ENCODE measurements at places on chromosomes 5 and 9.

- no peak for DNase-seq
These were observed 7.3 kb upstream of the RHOBTB3 start for GRCh38 chr5:95723632-95724369.

- no peak for DNase-seq
These were observed 5.2 kb upstream of the TDRD7 start for GRCh38 chr9:97406620-97407177.

GRCh38 chr5:103943230-103943629 lies 380.6 kb upstream of the NUDT12 start:
- DNase-seq: no peak

DNA sequence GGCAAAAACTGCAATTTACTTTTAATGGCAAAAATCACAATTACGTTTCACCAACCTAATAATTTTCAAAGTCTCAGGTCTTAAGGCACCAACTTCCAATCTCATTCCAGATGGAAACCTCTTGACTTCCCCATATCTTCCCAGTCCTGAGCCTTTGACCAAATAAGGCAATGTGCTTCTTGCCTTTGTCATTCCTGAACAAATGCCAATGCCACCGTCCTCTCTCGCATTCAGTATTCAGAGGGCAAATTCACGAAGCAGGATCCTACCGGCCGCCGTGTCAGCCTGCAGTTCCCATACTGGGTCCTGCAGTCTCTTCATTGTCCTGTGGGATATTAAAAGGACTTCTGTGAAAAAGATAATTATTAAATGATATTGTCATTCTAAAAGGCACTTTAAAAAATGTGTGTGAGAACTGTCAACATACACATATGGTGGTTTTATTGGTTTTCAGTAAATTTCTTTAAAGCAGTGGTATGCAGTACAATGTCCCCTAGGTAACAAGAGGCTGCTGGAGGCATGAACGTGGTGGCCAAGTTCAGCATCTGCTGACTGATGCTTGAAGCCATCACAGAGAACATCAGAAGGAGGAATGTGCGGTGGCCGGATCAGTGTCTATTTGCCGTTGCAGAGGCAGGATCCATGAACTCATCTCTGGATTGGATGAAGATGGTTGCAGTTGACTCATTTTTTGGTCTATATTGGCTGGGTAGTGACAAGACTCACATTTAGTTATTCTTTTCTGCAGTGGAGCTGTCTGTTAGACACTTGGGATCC lies 101.4 kb upstream of the IRX4 start:
- no peak for DNase-seq

DNA sequence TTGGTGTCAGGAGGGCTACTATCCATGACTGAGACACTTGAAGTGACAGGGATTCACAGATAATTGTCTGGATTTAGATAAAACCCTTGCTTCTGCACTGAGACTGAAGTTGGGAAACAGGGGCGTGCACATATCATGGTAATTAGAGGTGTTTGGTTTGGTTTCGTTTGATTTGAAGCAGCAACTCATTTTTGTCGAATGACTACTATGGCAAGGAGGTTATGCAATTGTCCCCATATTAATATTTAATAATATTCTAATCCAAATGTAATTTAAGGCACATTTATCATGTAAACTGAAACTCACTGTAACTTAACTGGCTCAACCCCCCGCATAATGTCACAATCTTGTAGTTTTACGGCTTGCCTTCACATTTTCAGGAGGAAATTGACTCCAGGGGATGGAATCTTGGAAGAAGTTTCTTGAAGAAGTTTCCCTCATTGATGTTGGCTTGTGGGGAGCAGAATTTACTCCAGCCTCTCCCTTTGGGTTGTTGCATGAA lies 12.5 kb downstream of the ZNF366 start:
- no peak for DNase-seq

- DNase-seq: no peak
These were observed 149.6 kb upstream of the ELL2 start for GRCh38 chr5:96111080-96111756.

DNA sequence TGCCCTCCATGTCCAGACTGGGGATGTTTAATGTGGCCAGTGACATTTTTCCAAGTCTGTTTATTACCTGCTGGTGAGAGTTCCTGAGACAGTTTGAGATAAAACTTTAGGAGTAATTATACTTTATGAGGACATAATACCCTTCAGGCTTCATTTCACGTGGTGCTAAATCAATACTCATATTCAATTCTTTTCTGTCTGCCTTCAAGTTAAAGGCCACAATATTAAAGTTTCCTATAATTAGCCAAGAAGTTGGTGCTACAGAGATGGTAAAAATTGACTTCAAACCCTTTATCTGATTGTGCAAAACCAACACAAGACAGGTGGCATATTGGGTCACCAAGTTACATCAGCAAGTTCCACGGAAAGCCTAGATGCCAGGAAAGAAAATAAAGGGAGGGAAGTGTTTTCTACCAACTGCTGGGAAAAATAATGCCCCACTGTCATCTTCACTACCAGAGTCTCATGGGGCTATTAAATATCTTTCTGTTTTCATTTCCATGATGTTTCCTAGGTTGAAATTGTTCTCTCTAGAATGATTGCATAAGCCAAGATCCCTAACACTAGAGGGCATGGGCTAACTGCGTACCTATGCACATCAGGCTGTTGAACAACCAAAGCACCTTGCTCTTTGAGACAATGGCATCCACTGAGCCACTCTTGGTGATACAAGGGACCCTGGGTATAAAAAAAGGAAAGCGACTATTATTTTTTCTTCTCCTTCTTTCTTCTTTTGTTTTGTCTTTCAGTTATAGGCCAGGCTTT lies 68.7 kb downstream of the INSYN2B start:
- DNase-seq: no peak

GRCh38 chr9:81477669-81478068 lies 211.7 kb downstream of the TLE1 start:
- DNase-seq: no peak

GRCh38 chr9:70111042-70111602 lies 67.5 kb downstream of the MAMDC2 start:
- no peak for DNase-seq

DNA sequence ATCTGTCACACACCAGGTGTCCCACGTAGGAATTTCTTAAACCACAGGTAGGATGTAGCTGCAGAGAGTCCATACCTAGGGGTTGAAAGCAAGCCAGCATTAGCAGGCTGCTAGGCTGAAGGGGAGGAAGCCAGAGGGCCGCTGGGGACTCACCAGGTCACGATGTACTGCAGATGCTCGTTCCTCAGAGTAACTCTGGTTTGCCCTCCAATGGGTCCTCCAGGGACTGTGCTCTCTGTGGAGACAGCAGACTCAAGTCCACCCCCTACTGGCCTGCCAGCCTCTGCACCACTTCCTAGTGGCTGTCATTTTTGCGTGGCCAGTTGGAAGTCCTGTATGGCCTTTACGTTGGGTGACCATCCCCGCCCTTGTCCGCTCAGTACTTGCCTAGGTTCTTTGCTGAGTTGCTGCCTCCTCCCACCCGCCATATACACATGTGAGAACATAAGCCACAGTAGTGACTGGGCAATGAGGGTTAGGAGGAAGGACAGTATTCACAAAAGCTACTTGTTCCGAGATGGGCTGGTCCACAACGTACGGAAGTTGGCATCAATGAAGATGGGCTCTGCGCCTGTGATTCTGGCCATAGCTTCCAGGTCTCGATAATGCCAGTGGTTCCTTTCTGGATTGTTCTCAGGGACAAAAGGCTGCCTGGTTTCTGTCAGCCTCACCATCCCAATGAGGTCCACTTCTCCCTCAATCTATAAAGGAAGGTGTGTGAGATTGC lies 4.1 kb downstream of the RPL7A start:
- DNase-seq: no peak

DNA sequence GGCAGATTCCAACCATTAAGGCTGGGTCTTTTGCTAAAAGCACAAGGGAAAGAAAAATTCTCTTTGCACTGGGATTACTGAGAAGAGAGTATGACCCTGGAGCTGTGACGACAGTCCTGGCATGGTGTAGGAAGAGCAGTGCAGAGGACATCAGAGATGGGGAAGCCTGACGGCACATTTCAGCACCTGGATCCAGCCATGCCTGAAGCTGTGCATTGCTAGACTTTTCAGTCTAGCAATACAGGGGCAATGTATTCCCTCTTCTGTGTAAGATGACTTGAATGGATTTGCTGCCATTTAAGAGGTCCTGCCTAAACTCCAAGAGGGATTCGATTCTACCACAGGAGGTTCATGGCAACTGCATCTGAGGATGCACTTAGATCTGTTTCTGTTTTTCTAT lies 12.3 kb upstream of the MRNIP start:
- DNase-seq: no peak

DNA sequence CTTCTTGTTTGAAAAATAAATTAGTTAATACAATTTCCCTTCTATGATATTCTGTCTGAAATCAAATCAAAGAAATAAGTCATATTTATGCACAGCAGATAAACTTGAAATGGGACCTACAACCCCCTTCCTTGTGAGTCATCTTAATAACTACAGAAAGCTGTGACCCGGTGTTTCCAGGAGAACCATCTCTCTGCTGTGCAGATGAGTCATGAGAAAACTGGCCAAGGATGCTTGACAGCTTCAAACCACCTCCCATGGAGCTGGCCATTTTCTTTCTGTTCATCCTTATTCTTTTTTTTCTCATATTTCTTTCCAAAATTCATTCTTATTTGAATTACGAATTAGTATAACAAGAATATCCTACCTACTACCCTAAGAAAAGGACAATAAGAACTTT lies 43.4 kb upstream of the NR4A3 start:
- no peak for DNase-seq

- DNase-seq: no peak
These were observed 628.7 kb downstream of the CCDC171 start for GRCh38 chr9:16181539-16181938.
